Left lung (tissue), 14 donors: ENCODE measurements at places on chromosomes 7 and 10.

DNA sequence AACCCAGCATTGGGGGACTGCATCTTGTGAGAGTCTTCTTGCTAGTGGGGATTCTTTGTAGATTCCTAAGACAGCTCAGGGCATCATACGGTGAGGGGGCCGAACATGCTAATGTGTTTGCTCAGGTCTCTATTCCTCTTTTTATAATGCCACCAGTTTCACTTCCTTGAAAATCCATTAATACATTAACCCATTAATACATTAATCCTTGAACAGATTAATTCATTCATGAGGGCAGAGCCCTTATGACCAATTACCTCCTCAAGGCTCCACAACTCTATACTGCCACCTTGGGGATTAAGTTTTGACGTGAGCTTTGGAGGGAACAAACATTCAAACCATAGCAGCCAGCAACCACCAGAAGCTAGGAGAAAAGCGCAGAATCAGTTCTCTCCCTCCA is 67.2 kb upstream of the POT1 start:
- no peak for DNase-seq

GRCh38 chr7:3207387-3207902 is 93.6 kb upstream of the SDK1 start:
- no peak for DNase-seq

DNA sequence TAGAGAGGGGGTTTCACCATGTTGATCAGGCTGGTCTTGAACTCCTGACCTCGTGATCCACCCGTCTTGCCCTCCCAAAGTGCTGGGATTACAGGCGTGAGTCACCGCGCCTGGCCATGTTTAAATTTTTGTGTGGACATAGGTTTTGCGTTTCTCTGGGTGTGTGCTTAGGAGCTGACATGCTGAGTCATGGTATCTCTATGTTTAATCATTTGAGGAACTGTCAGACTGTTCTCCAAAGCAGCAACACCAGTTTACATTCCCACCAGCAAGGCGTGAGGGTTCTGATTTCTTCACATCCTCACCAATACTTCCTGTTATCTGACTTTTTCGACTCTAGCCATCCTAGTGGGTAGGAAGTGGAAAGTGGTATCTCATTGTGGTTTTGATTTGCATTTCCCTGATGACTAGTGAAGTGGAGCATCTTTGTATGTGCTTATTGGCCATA is 153.7 kb downstream of the DNAJB6 start:
- no peak for DNase-seq

GRCh38 chr7:158550886-158551452 is 36.7 kb downstream of the PTPRN2 start:
- DNase-seq: no peak
